ENCODE measurements at places on chromosomes 6 and 20. TPM values are rescaled to one million over a fixed set of nuclear protein-coding genes. Genes with fewer than 3 reads are reported as not detected.
A peak's percentile ranks its signal among the peaks of the same experiment; 100 is the strongest.

DNA sequence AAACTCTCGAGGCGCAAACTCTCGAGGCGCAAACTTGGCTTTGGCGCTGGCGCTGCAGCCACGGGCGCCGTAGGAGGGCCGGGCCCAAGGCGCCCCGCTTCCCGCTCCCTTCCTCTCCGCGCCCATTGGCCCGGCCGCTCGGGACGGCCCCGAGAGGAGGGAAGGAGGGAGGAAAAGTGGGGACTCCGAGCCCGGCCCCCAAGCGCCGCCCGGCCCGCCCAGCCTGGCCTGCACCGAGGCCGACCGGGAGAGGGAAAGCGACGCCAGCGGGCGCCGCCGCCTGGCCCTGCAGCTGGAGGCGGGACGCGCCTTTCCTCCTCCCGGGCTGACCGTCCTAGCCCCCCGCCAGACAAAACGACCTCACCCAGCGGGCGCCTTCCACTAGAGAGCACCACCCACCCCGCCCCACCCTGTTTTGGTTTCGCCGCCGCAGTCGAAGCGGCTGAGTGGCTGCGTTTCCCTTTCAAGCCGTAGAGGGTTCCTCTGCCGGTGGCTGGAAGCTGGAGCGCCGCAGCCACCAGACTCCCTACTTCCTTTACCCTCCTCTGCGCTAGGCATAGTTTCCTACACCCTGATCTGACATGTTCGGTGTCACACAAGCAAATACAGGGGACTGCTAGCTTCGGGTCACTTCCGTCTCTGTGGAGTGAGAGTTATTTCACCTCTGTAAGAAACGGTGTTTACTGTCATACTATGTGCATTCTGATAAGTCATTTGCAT lies at the start of gene MBOAT1:
Gene MBOAT1, minus strand, starts transcription at position 78 of the 720 bp plus-strand sequence. CDS start 235 bp downstream, outside the sequence.
- no peaks in the 10 kb centered on the region for H3K27me3 ChIP-seq
- DNase-seq = peak; percentile 52
- peak within 1 kb of the TSS; percentile 77 for H3K4me3 ChIP-seq
- H3K36me3 ChIP-seq = no peaks in the 10 kb centered on the region

DNA sequence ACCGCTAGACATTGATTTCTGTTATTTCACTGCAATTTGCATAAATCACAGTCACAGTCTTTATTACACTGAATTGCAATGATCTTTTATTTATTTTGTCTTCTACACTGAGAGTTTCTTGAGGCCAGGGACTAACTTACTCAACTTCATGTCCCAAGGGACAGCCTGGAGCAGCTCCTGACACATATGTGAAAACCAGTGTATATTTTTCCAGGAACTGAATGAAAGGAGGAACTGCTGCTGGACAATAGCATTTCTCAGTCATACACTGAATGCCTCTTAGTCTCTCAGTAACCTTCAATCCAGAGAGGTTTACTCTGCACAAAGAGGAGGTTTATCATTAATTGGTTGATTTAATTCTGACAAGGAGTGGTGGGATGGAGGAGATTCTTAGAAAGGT lies 5.9 kb downstream of the F13A1 start:
- no peak overlapping the region for H3K4me3 ChIP-seq
- H3K27me3 ChIP-seq = no peaks in the 10 kb centered on the region
- no peak for DNase-seq
- H3K36me3 ChIP-seq = no peaks in the 10 kb centered on the region
- no peak overlapping the region for H3K27ac ChIP-seq

Gene ADGRB3
- 10.1 TPM for total RNA-seq

- no peaks in the 10 kb centered on the region for H3K27me3 ChIP-seq
- H3K4me3 ChIP-seq = peak overlapping the region; percentile 96
Measured at GRCh38 chr20:33663161-33664084, 1.3 kb downstream of the C20orf144 start.
